Naive thymus-derived CD4-positive, alpha-beta T cell (primary cell): ENCODE measurements at places on chromosomes 3 and 15. TPM values are rescaled to one million over a fixed set of nuclear protein-coding genes. Genes with fewer than 3 reads are reported as not detected.

GRCh38 chr3:194536871-194537637 lies 50.3 kb upstream of the ATP13A3 start:
- DNase-seq = no peak

- DNase-seq = no peak
Measured at GRCh38 chr15:26294059-26294689, 431.0 kb upstream of the ATP10A start.

- DNase-seq = no peak
Measured at GRCh38 chr3:195045481-195046210, 225.3 kb downstream of the XXYLT1 start.

Gene GPR176
- not detected for total RNA-seq

Gene PRSS50
- total RNA-seq = 0.11 TPM

- DNase-seq = no peak
Measured at GRCh38 chr15:85031086-85031943, 49.7 kb downstream of the PDE8A start.
